Right forelimb (tissue), 1 donor: ENCODE measurements at places on chromosomes 2 and 18.

DNA sequence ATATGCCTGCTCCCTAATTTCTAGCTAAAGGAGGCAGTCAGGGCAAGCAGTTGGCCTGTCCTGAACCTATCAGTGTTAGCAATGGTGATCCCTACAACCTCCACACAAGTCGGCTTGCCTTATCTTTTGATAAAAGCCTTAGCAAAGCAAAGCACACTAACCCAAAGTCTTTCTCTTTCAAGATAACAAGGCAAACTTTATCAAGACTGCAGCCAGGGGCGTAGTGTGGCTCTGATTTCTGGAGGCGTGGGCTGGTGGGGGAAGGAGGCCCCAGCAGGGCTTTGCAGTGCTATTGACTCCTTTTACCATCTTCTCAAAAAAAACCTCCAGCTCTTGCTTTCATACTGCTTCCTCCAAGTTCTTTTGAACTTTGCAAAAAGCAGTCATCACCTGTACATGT lies 40.2 kb upstream of the LAMA1 start:
- no peak for DNase-seq

GRCh38 chr2:72220170-72220569 lies 72.5 kb upstream of the CYP26B1 start:
- DNase-seq, result no peak

DNA sequence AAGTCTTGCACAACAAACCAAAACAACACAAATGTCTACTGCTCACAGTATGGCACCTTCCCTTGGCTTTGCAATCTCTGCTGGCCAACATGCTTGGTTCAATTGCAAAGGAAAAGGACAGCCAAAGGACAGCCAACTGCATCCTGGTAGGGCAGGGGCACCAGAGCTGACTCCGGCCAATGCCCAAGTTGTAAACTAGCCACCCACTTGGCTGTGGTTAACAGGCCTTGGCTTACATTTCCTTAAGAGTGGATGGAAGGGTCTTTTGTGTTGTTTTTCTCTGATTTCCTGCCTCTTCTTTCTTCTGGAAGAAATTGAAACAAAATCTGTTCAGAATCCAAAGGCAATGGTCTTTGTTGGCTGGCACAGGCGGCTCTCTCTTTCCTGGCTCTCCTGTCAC lies 119.1 kb upstream of the TRIB2 start:
- no peak for DNase-seq

- peak; percentile 56 for DNase-seq
Observed at GRCh38 chr2:176066645-176067588, 16.8 kb downstream of the EVX2 start.

DNA sequence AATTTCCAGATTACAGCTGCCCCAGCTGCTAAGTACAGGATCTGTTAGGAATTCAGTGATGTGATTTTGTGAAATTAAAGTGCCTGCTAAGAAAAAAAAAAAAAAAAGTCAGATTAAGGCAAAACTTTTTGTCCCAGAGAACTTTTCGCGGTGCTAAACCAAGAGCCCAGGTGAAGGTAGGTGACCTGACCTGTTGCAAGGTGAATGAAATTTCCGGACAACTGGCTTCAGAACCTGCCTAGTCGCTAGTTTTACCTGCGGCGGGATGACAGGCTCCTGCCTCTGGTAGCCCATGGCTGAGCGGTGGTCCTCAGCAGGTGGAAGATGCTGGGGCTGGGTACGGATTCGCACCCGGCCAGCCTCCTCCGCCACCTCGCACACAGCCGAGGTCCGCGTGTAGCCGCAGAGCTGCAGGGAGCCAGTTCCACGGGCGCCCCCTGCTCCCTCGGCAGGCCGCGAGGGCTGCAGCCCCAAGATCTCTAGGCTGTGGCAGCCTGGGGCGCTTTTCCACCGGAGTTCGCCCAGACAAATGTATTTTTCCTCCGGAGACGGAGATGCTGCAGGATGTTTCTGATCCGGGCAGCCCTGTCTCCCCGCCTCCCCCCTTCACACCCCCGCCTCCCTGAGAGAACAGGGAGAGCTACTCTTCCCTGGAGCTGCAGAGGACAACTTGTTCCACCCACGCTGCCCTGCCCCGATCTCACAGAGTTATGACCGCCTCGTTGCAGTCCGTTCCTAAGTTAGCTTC lies at the start of gene SLC38A11:
Gene SLC38A11, minus strand, starts transcription at position 572 of the 748 bp plus-strand sequence. Its CDS starts 278 bp downstream, at position 294.
- DNase-seq, result peak; percentile 44

- DNase-seq, result no peak
Observed at GRCh38 chr2:102592601-102593000, 26.8 kb upstream of the SLC9A2 start.

- DNase-seq, result no peak
Observed at GRCh38 chr2:207167099-207167923, 1.6 kb upstream of the KLF7 start.

GRCh38 chr2:18752022-18752493 lies 162.7 kb upstream of the NT5C1B start:
- no peak for DNase-seq

DNA sequence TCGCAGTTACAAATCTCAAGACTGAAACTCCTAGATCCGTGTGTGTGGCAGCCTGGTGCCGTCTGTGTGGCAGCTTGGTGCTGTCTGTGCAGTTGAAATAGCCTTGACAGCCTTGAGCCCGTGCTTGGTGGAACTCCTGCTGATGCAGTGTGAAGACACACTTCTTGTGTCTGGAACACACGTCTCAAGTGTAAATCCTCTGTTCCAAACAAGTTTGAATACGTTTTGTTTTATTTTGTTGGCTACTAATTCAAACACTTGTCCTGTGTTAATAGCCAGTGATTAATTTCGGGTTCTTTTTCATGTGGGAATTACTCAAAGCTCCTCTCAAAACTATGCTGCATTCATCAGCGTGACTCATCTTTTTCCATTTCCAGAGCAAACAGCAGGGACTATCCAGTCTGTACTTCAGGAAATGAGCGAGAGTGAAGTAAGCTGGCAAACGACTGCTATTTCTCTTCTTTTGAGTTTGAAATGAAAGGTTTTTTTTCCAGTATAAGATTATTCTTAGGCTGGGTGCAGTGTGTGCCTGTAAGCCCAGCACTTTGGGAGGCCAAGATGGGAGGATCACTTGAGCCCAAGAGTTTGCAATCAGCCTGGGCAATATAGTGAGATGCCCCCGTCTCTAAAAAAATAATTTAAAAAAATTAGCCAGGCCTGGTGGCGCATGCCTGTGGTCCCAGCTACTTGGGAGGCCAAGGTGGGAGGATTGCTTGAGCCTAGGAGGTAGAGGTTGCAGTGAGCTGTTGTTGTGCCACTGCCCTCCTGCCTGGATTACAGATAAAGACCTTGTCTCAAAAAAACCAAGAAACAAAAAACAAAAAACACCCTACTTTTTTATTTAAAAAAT lies 152.9 kb downstream of the SPP2 start:
- DNase-seq, result no peak

DNA sequence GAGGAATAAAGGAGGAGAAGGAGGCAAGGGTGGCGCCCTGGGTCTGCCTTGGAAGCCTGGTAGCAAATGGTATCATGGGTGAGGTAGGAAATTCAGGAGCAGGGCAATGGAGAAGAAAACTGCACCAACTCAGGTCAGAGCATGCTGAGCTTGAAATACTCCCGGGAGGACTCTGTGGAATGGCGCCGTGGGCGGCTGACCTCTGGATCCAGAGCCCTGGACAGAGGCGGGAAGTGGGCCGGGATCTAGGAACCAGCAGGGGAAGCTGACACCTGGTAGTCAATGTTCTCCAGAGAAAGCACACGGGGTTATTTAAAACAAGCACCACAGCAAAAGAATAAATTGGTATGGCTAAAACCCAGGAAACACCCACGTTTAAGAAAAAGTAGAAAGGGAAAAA lies 161.3 kb downstream of the INO80D start:
- no peak for DNase-seq

- no peak for DNase-seq
Observed at GRCh38 chr2:149463328-149464002, 124.1 kb downstream of the MMADHC start.

- DNase-seq, result no peak
Observed at GRCh38 chr2:24453379-24454073, 37.5 kb upstream of the NCOA1 start.

DNA sequence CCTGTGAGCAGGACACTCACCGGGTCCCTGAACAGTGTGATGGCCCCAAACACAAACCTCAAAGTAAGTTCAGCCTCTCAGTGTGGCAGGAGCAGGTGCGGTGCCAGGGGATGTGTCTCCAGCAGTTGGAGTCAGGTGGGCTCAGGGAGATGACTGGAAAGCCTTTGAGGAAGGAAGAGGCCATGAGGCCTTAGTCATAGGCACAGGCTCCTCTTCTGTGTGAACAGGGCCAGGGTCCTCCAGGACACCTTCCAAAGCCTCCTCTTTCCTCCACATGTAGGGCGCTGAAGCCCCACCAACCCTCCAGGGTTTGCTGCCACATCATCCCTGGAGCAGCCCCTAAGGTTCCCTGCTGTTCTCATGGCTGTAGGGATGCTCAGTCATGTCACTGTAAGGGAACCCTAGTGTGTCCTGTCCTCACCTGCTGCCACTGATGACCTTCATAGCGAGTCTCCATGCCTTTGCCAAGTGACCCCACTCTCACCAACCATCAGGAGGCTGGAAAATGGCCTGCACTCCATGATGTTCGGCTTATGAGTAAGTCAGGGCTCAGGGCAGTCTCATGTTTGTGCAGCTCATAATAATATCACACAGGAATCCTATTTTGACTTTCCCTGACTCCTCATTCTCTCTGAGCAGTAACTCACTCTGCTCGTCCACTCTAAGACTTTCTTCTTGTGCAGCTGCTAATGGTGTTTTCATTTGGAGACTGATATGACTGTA lies 1152.9 kb downstream of the RPIA start:
- no peak for DNase-seq

DNA sequence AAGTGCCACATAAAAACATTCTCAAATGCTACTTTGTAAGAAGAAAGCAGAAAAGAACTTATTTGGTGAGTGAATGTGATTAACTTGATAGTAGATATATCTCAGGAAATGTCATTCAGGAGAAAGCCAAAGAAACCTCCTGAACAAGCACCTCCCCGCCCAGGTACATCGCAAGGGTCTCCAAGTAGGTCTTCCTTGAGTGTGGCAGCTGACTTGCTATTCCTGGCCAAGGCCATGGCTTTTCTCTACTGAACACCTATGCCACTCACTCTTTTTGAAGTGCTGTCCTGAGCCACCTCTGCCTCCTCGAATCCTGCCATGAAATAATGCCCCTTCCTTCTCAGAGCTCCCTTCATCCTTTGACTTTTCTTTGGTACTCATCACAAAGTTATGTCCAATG lies 54.0 kb downstream of the NDUFA10 start:
- no peak for DNase-seq

DNA sequence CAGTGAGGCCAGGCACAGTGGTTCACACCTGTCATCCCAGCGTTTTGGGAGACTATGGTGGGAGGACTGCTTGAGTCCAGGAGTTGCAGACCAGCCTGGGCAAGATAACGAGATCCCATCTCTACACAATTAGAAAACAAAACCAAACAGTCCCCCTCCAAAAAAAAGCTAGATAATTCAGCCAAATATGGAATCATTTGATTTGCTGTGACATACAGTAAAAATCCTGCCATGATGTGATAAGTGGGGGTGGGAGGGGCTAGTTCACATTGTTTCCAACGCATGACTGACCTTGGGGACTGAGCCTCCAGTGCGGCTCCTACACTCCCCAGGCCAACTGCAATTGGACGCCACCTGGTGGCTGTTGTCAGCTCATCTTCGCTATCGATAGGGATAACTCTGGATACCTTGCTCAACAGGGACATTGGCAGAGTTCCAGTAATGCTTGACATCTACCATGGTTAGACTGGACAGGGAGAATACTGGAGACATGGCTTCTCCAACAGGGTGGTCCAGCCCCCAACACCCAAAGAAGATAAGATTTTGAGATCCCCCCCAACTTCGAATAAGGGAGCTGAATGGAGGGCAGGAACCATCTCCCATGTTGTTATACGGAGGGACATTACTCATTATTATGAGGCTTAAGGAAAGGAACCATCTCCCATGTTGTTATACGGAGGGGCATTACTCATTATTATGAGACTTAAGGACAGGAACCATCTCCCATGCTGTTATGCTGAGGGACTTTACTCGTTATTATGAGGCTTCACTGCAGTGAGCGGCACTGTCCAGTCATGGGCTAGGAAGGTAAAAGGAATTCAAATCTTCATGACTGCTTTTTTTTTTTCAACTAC lies 135.9 kb downstream of the TGIF1 start:
- peak; percentile 71 for DNase-seq
